ENCODE measurements at places on chromosomes 6 and 20. TPM values are rescaled to one million over a fixed set of nuclear protein-coding genes. Genes with fewer than 3 reads are reported as not detected.

Gene EEF1A1
- 18,582 TPM for total RNA-seq

Gene AVP
- total RNA-seq, result not detected

Gene SAPCD1
- 1.3 TPM for total RNA-seq

Gene PET117
- total RNA-seq, result 9.5 TPM

Gene VWA7
- under 0.01 TPM for total RNA-seq

Gene CENPW
- total RNA-seq, result 12.5 TPM

Gene ARFGEF3
- under 0.01 TPM for total RNA-seq

Gene HLA-E
- total RNA-seq, result 165 TPM

Gene RSPO3
- total RNA-seq, result 0.32 TPM

Gene ADGRF5
- 0.86 TPM for total RNA-seq

Data from fibroblast of villous mesenchyme (primary cell).